Endothelial cell (in vitro differentiated cells): ENCODE measurements at places on chromosomes 12 and 14.

DNA sequence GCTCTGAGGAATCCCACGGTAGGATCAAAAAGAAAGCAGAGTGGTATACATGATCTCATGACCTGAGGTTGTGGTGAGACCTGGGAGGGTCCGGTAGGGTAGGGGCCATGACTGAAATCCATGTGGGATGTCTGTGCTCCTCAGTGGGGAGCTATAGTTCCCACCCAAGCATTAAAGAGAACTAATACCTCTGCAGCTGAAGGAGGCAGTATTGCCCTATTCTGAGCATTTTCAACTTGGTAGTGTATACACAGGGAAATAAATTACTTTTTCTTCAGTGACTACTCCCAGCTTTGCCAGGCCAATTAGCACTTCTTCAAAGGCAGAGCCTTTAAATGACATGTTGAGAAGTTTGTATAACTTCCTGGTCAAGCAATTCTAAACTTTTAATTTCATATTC, 613.8 kb downstream of the KCNH5 start:
- no peak for DNase-seq

GRCh38 chr12:92337128-92337527, 191.5 kb upstream of the BTG1 start:
- DNase-seq: no peak

DNA sequence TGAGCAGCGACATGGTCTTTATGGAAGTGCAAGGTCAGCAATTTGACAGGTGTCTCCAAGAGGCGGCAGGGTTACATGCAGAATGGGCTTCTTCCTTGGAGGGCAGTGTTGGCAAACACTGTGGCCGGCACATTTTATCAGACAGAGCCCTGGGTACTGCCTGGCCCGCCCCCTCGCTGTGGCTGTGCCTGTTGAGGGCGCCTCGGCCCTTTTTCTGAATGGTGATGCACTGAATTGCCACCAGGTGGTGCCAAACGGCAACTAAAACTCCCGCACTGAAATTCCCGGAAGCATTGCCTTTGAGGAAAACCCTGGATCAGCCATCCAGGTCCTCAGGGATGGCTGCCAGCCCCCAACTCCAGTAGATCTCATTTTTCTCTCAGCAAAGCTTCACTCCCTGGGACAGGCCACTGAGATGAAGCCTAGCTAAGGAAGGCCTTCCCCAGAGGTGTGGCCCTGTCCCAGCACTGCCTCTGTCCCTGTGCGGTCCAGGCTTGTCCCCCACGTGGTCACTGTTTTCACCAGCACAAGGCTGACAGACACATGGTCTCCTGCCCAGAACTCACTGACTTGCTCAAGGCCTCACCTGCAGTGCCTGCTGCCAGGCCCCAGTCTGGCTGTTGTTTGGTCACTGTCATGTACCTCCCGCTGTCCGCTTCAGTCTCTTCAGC, 73.6 kb downstream of the TESC start:
- DNase-seq: peak; percentile 80

- DNase-seq: no peak
Observed at GRCh38 chr12:1811281-1811947, 9.0 kb upstream of the LRTM2 start.

GRCh38 chr14:69931960-69932359, 52.7 kb downstream of the SMOC1 start:
- DNase-seq: no peak

DNA sequence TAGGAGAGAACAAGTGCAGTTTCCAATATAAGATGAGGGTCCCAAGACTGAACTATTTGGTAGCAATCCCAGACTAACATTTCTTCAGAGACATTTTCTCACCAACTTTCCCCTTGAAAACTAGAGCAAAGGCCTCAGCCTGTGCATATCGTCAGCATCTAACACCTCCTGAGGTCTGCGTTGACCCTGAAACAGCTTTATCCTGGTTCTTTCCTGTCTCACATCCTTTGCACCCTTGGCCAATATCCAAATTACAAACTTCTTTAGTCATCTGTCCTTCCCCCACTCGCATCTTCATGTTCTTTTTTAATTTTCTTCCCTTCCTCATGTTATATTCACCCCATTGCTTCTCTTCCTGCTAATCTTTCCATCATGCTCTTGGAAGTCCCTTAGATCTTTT, 83.0 kb downstream of the FAR2 start:
- no peak for DNase-seq

GRCh38 chr12:105970885-105971284, 167.9 kb downstream of the NUAK1 start:
- DNase-seq: no peak
